ENCODE measurements at places on chromosomes 13 and 19.

DNA sequence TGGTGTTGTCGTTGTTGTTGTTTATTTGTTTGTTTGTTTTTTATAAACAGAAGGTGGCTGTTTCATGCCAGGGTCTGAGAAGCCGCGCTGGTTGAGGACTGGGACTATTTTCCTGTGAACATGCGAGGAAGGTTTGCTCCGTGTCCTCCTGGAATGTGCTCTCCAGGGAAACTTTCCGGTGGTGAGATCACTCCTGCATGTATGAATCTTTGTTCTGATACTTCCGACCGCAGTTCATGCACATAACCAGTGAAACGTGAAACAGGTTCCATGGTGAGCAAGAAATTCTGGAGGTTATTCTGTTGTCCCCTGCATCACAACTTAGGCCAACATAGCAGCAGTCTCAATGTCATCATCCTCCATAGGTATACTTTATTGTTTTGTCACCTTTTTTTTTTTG lies 187.6 kb upstream of the ARGLU1 start:
- DNase-seq = no peak

DNA sequence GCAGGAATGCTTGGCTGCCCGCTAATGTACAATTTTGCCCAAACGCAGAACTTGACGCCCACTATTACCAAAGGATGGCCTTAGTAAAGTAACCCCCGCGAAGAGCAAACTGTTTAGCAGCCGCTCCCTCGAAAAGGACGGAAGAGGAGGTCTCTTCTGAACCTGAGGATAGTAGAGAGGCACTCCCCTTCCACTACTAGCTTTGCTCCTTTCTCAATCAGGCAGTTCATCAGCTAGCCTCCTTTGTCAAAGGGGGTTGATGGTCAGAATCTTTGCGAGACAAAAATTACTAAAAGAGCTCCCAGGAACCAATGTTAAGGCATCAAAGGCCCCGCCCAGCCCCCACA lies 534 bp downstream of the CAB39L start:
- no peak for DNase-seq

DNA sequence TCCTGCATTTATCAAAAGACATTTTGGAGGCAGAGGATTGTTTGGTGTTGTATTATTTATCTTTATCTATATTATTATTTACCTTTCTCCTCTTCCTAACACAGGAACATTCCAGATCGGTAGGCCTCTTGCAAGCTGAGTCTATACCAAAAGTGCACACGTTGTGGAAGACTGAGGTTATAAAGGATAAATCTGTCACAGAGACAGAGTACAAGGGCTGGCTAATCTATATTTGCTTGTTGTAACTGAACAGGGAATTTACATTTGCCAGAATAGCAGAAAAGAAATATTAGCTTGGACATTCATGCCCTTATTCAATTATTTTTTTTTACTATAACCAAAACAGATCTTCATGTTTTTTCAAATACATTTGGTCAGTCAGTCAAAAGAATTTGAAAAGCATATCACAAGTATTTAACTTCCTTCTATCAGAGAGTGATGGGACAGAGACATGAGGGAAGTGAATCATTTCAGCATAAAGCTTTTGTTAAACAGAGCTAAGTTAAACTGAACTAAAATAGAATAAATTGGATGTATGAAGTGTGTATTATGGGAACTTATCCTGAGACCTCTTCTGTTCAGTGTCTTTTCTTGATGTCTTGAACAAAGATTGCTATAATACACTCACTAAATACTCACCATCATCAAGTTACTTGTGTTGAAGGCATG lies 352.5 kb downstream of the DNAJC15 start:
- no peak for DNase-seq

DNA sequence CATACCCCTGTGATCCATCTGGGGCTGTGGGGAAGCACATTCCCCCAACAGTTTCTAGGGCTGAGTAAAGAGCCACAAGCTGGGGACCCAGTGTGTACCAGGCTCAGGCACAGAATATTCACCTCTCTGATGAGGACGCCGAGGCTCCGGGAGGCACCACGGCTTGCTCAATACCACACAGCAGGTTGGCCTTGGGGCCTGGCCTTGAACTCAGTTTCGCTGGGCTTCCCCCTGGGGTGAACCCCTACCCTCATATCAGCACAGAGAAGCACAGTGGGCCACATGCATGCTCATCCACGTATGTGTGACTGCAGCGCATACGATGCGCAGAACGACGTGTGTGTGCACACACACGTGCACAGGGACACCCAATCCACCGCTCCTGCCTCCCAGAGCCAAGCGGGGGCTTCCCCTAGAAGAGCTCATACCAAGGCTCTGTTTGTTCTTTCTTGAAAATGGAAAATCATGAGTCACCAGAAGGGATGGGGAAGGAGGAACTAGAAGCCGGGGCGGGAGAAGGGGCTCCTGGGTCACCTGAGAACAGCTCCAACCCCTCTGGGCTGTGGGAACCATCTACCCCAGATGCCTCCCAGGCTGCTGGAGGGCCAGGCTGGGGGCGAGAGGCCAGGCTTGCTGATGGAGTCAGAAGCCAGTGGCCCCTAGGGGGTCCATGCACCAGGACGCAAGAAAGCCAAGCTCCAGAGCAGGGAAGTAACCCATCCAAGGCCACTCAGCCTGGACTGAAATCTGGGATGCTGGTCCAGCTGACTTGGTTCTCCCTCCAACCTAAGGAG lies 4.9 kb upstream of the PDE4C start:
- DNase-seq = no peak

DNA sequence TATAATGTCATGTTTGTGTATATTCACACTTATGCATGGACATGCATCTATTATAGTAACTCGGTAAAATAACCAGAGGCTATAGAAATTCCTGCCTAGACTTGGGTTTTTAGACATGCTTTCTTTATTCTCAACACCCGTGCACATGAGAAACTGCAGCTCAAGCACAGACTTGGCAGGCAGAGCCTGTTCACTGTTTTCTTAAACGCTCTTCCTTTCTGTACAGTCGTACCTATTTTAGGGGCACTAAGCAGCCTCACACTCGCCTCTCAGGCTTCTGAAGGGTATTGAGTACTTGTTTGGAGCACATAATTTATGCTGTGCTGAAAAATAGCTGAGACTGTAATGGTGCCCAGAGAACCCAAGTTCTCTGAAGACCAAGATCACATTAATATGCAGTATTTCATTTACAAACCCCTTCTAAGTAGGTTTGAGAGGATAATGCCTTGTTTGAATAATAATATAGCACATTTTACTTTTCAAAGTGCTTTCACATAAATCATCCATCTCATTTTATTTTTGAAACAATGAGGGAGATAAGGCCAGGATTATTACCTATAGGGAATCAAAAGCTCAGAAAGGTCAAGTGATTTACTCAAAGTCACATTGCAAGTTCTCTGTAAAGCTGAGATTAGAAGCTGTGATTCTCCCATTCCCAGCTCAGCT lies 429.9 kb downstream of the SPRY2 start:
- no peak for DNase-seq

DNA sequence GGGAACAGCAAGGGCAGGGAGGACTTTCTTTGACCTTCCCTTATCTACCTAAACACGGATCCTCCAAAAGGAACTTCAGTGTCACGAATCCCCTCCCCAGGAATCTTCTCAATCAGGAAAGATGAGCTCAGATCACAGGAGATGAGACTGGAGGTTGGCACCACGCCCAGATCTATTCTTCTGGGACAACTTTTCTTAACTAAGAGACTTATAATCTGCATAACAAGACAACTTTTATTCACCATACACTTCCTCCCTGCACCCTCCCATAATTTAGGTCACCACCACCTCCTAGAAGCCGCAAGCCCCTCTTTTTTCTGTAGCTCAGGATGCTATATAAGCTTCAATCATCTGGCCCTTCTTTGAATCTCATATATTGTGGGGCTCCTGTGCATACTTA lies 19.2 kb upstream of the AKT2 start:
- no peak for DNase-seq

- no peak for DNase-seq
Observed at GRCh38 chr19:7970716-7971448, 27.4 kb upstream of the TIMM44 start.

GRCh38 chr13:102028206-102028605 lies 373.6 kb downstream of the FGF14 start:
- DNase-seq = no peak

GRCh38 chr19:54682306-54682856 lies 19.6 kb downstream of the LILRB4 start:
- DNase-seq = no peak

DNA sequence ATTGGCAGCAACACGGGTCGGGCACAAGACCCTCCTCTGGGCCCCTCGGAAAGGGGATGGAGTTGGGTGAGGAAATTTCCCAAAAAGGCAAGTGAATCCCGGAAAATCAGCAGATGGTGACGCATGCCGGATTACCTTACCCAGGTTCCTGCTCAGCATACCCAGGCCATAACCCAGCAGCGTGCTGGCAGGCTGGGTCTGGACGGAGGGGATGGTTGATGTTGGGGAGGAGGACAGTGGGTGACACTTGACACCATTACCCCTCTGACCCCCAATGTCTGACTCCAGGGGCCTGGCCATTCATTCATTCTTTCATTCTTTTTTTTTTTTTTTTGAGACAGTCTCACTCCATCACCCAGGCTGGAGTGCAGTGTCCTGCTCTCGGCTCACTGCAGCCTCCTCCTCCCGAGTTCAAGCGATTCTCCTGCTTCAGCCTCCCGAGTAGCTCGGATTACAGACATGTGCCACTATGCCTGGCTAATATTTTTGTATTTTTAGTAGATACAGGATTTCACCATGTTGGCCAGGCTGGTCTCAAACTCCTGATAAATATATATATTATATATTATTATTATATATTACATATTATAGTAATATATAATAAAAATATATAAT lies 799 bp downstream of the PVR start:
- DNase-seq = no peak

- no peak for DNase-seq
Observed at GRCh38 chr19:22603518-22604440, 30.3 kb upstream of the ZNF492 start.

GRCh38 chr13:52933547-52934210 lies 85.2 kb upstream of the PCDH8 start:
- no peak for DNase-seq

GRCh38 chr13:28655561-28655960 lies 3.4 kb upstream of the POMP start:
- DNase-seq = no peak

GRCh38 chr13:20528452-20528851 lies 2.8 kb upstream of the CRYL1 start:
- DNase-seq = no peak

- DNase-seq = no peak
Observed at GRCh38 chr13:106522898-106523525, 12.4 kb downstream of the EFNB2 start.

GRCh38 chr19:6127716-6128335 lies 7.6 kb upstream of the ACSBG2 start:
- no peak for DNase-seq

DNA sequence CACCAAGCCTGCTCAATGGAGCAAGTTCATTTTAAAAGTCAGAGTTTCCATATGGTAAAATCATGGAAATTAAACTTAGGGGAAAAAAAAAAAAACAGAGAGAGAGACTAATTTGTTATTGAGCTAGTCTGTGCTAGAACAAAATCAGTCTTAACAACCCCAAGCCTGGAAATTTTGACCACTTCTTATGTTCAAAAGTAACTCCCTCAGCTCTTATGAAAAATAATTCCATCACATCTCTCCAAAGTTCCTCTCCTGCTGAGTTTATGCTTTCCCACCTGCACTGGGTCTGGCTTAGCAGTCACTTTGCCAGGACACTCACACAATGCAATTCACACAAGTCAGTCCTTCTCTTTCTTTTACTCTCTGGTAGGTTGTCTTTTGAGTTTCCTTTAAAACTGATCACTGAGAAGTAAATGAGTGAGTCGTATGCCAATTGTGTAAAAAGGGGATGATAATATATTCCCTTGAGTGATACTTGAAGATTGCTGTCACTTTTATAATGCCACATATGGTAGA lies 92.6 kb downstream of the ENOX1 start:
- no peak for DNase-seq

GRCh38 chr13:46662690-46663089 lies 109.7 kb downstream of the LRCH1 start:
- DNase-seq = no peak

DNA sequence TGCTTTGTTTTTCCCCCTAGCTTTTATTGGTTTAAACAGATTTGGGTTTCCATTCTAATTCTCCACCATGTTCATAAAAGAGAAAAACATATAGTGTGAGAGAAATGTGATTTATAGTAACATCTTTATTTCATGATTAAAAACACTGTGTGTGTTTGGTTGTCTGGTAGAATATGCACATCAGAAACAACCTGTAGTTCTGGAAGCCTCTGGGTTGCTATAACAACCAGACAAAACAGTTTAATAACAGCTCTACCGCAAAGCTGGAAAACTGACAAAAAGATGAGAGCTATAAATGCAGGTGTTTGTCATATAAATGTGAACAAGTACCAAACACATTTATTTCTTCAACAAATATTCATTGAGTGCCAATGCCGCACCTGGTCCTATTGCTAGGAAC lies 9.8 kb downstream of the KBTBD6 start:
- no peak for DNase-seq

DNA sequence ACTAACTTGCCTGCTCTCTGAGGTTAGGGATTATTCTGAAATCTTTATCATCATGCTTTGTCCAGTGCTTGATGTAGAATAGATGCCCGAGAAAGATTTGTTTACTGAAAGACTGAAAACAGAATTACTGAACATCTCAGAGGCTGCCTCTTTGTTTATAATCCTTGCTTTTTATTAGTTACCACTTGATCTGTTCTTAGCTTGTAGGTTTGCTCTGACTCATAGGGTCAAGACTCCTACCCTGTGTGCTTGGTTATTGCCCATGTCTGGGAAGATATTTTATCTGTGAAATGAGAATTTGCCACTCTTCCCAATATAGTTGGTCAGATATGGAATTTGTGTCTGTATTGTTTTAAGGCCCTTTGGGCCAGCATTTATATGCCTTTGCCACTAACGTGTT lies 675.3 kb downstream of the DIAPH3 start:
- no peak for DNase-seq

DNA sequence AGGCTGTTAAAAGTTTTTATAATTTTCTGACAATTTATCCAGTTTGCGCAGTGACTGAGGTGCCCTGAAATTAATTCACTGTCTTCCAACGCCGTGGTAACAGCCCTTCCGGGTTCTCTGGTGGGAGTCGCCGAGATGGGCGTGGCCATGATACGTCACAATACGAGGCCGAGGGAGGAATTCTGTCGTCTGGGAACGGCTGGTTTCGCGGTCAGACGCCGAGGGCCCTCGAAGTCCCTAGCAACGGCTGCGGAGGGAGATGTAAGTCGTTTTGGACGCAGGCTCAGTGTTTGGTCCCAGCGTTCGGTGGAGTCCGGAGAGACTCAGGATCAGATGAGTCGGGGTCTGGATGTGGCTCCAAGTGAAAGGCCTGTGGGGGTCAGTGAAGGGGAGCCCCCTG lies 21.7 kb downstream of the ZNF613 start:
- no peak for DNase-seq

- DNase-seq = no peak
Observed at GRCh38 chr19:14786421-14786851, 8.1 kb upstream of the ADGRE2 start.

GRCh38 chr13:20331419-20331818 lies 99.3 kb upstream of the GJB6 start:
- DNase-seq = no peak
